Activated naive CD4-positive, alpha-beta T cell treated with anti-CD3 and anti-CD28 coated beads, Interleukin-2, amount 50 U/mL, for 72 hours (primary cell): ENCODE measurements at places on chromosomes 7 and 10.

- DNase-seq = no peak
These were observed 28.4 kb downstream of the DIP2C start for GRCh38 chr10:660970-661596.

- no peak for DNase-seq
These were observed 35.0 kb downstream of the GFRA1 start for GRCh38 chr10:116237970-116238369.

DNA sequence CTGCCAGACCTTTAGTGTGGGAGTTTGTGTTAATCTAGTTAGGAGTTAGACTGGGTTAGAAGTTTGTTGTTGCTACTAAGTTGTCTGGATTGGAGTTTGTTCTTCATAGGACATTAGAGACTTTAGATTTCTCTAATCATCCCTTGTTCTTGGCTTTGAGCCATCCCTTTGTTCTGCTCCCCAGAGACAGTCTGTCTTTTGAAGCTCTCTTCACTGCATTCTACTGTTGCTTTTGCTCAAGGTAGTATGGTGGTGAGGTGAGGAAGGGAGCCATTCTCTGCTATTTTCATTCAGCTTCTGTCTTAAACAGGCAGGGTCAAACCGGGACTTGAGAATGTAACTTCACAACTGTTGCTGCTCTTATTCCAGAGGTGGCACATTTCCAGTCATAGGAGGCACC, 10.4 kb upstream of the TARP start:
- no peak for DNase-seq

- DNase-seq = no peak
These were observed 28.1 kb downstream of the ST8SIA6 start for GRCh38 chr10:17426263-17426750.

DNA sequence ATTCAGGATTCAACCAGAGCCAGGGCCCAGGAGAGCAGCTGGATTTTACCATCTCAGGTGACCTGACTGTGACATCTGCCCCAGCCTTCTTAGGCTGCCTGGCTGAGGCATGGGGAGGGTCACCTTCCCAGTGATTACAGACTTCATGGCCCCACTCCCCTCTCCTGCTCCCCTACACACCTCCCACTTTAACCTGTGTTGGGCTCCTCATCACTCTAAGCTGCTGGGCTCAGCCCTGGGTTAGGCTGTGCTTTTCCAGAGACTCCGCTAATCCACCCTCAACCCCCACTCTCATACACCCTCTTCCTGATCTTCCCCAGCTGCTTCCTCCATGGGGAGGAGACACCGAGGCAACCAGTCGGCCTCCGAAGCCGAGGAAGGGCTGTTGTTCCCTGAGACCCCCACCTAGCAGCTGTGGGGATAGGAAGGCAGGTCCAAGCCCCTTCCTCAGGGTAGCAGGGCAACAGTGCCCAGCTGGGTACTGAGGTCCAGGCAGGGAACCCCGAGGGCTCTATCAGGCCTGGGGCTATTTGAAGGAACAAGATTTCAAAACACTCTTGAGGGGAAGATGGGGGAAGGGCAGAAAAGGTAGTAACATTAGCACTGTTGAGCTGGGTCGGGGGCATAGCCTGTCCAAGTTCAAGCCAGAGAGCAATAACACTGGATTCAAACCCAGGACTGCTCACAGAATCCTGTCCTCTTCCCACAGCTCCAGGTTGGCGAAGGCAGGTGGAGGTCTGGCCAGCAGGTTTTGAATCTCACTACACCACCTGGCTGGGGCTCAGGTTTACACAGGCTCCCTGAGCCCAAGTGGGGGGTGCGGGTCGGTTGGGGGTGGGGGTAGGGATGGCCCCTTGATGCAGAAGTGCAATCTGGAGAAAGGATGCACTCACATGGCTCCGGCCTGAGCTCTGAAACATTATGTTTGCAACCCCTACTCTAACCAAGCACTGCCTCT, 1.8 kb downstream of the IMPDH1 start:
- DNase-seq = no peak

GRCh38 chr7:148588670-148589131, 1.9 kb upstream of the C7orf33 start:
- DNase-seq = no peak
